ENCODE measurements at places on chromosomes 7 and 10. TPM values are rescaled to one million over a fixed set of nuclear protein-coding genes. Genes with fewer than 3 reads are reported as not detected.

Gene ITPRID1
- total RNA-seq: not detected

Gene NPC1L1
- not detected for total RNA-seq

Gene SUPV3L1
- 34.5 TPM for total RNA-seq

Gene ELMO1
- total RNA-seq: 2.2 TPM

Gene CAV2
- 67.3 TPM for total RNA-seq

Gene RPEL1
- 0.29 TPM for total RNA-seq

Gene DIP2C
- 36.9 TPM for total RNA-seq

Gene DHTKD1
- total RNA-seq: 29.3 TPM

Gene MARVELD1
- total RNA-seq: 57.5 TPM

Gene ITGA8
- total RNA-seq: 2.5 TPM

Gene BTBD16
- total RNA-seq: not detected

Gene AFAP1L2
- not detected for total RNA-seq

Gene GHRHR
- total RNA-seq: not detected

Gene OR2A12
- not detected for total RNA-seq

Gene RBM28
- 16.6 TPM for total RNA-seq

Gene WEE2
- not detected for total RNA-seq

Gene AOAH
- total RNA-seq: not detected

Gene CAMK2B
- not detected for total RNA-seq

Gene PAPOLB
- under 0.01 TPM for total RNA-seq

Gene TAS2R3
- 3.2 TPM for total RNA-seq

Gene TFPI2
- total RNA-seq: 8.7 TPM

Gene CUL2
- total RNA-seq: 29.0 TPM

Gene PAPSS2
- 81.8 TPM for total RNA-seq

Gene FAM25A
- total RNA-seq: not detected

Gene TMEM196
- total RNA-seq: not detected

Gene AZGP1
- total RNA-seq: not detected

Gene WNT8B
- not detected for total RNA-seq

Gene MCM7
- total RNA-seq: 28.6 TPM

Gene OR6B1
- not detected for total RNA-seq

Gene GATA3
- not detected for total RNA-seq

Gene PNLIPRP1
- total RNA-seq: not detected

Gene SPDYE1
- not detected for total RNA-seq

Gene ABCC2
- 1.8 TPM for total RNA-seq

Gene CRYGN
- total RNA-seq: 0.59 TPM

Gene DNAJC12
- total RNA-seq: 6.2 TPM

Gene ITGB8
- total RNA-seq: 35.1 TPM

Gene CYP26C1
- under 0.01 TPM for total RNA-seq

Gene SYCE1
- 0.72 TPM for total RNA-seq

Gene FZD1
- total RNA-seq: 45.4 TPM

Gene UNC5B
- 135 TPM for total RNA-seq

Gene PLEKHS1
- not detected for total RNA-seq

Gene AKR1C1
- 140 TPM for total RNA-seq

Gene HPS6
- 26.8 TPM for total RNA-seq

Gene CALHM3
- total RNA-seq: not detected

Gene SGCE
- total RNA-seq: 59.8 TPM

Gene CYP3A7
- not detected for total RNA-seq

Gene ORC5
- 22.1 TPM for total RNA-seq

Gene NUTM2E
- total RNA-seq: not detected

Gene DENND2A
- 0.36 TPM for total RNA-seq

Gene HMX3
- not detected for total RNA-seq

All from osteoblast (primary cell).